ENCODE measurements at places on chromosomes 6 and 20. TPM values are rescaled to one million over a fixed set of nuclear protein-coding genes. Genes with fewer than 3 reads are reported as not detected.

The TMEM244 gene
- total RNA-seq, result not detected

The FHL5 gene
- total RNA-seq, result not detected

The PDYN gene
- total RNA-seq, result not detected

The SCRT2 gene
- total RNA-seq, result not detected

The ZSWIM3 gene
- total RNA-seq, result 4.3 TPM

The SLC35D3 gene
- total RNA-seq, result not detected

The DCDC2 gene
- 494 TPM for total RNA-seq

The ATP6V1G2 gene
- 1.0 TPM for total RNA-seq

DNA sequence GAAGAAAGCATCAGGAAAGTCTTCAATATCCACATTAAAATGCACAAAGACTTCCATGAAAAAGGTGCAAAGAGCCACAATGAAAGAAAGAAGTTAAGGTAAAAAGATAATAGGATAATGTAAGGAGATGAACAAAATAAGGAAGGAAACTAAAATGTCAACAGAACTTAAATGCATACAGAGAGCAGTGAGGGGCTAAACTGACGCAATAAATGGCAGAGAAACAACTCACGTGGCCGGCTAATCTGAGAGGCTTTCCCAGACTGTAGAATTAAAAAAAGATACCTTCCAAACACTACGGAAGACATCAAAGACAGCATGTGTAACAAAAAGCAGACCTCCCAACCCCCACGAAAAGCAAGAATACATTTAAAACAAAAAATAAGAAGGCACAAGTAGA lies 73.7 kb downstream of the GMDS start:
- DNase-seq, result no peak

GRCh38 chr6:123000244-123000770 lies 4.3 kb downstream of the CLVS2 start:
- DNase-seq, result no peak

GRCh38 chr6:43951756-43952675 lies 175.2 kb downstream of the MRPL14 start:
- no peak for DNase-seq

- DNase-seq, result no peak
Measured at GRCh38 chr6:103236923-103237322, 1622.8 kb downstream of the HACE1 start.

DNA sequence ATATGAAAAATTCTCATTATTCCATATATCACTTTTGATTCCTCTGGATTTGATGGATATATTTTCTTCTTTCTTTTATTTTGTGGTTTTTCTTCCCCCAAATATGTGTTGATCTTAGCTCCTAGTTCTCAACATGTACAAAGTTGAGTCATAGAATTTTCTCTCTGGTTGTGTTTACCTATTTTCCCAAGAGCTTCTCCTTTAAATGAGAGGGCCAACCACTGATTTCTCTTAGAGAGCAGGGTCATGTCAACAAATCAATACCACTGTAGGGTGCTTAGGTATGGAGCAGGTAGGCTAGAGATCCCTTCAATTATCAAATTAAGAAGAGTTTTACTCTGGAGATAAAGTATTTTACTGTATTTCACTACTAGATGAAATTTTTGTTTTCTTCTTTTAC lies 145.7 kb downstream of the BMP5 start:
- peak; percentile 50 for DNase-seq

DNA sequence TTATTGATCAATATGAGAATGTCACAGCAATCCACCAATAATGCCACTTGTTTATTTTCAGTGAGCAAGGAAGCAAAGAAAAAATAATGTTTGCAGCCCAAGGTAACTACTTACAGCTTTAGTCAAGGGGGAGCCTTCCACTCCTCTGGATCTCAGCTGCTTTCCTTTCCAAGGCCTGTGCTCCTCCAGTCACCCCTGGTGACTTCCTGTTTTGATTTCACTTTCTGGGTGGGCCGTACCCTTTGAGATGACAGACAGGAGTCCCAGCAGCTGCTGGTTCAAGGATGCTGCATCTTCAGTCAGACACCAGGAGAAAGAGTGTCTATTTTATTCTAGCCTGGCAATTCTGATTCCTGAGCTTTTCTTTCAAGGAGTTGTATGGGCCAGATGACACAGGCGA lies 5.6 kb upstream of the VNN2 start:
- DNase-seq, result no peak

- DNase-seq, result no peak
Measured at GRCh38 chr20:48604426-48604825, 223.4 kb downstream of the PREX1 start.

DNA sequence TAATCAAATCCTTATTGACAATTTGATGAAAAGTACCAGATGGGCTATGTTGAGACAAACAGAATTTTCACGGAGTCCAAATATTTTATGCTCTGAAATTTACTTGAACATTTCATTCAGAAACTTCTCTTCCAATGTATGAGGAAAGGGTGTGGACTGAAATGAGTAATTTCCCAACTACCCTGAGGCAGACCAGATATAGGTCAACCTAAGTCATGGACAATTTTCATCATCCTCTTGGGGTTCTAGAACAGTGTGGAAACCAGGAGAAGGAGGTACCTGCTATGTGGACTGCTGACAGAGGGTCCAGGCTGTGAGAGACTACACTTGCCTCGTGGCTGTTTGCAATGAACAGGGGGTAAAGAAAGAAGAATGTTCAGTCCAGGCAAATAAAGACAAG lies 323.0 kb downstream of the ESR1 start:
- no peak for DNase-seq

- no peak for DNase-seq
Measured at GRCh38 chr6:2820415-2820814, 21.2 kb downstream of the SERPINB1 start.

GRCh38 chr6:708237-708598 lies 15.3 kb upstream of the EXOC2 start:
- no peak for DNase-seq

- DNase-seq, result no peak
Measured at GRCh38 chr6:112665815-112666214, 318.7 kb downstream of the RFPL4B start.

Data from renal cortical epithelial cell (primary cell).